NCI-H2081 treated with DMSO at 0.1 percent for 48 hours (cell line): ENCODE measurements at places on chromosomes 1 and 21.

DNA sequence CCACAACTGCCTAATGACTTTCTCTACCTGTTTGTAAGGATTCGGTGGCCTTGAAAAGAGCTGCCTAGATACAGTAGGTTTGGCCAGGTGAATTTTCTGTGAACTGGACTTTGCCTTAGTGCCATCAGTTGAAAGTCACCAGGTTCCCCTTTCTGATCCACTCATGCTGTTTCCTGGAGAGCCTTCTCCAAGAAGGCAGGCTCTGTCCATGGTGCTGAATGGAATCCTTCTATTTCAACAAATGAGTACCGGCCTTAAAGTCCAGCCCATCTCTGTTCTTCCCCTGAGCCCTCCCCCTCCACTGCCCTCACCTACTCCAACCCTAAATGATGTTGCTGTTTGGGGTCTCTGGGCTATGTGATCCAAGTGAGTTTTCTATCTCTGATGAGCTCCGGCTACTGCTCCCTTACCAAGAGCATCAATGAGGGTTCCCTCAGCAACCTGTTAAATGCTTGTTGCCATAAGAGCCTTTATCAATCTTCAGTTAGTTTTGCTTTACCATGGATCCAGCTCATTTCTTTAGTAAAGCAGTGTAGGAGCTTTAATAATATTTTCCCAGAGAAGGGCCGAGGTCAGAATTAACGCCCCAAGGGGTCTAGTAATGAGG lies 500.4 kb downstream of the PTPRU start:
- DNase-seq = no peak

- no peak for DNase-seq
Observed at GRCh38 chr1:9992910-9993309, 4.1 kb upstream of the RBP7 start.

GRCh38 chr21:37139902-37140301 lies 66.8 kb downstream of the TTC3 start:
- DNase-seq = no peak

DNA sequence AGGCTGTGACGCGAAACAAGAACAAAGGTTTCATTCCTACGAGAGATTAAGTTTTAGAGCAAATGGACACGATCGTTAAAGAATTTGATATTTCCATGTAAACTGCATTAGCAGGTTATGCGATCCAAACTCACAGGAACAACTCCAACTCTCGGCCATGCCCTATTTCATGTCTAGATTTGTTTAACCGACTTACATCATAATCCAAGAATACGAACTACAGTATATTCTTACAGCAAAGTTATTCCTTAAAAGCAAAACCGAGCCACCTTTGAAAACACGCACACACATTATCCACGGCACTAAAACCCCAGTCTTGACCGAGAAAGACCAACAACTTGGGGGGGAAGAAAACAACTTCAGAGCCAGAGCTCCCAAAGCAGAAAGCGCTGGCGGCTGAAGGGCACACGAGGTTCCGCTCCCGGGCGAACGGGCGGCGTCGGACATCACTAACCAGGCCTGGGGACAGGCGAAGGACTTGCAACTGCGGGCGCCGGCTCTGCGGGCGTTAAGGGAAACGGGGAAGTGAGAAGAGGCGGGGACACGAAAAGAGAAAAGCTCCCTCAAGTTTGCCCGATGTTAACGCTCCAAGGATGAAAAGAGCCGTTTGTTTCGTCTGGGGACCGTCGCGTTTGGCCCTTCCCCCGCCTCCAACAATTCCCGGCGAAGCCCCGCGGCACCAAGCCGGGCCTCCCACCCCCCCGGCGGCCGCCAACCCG lies 690 bp downstream of the B3GALNT2 start:
- no peak for DNase-seq

- no peak for DNase-seq
Observed at GRCh38 chr1:232568331-232568852, 61.5 kb downstream of the SIPA1L2 start.

GRCh38 chr1:211327346-211327921 lies 801 bp downstream of the TRAF5 start:
- DNase-seq = peak; percentile 45

DNA sequence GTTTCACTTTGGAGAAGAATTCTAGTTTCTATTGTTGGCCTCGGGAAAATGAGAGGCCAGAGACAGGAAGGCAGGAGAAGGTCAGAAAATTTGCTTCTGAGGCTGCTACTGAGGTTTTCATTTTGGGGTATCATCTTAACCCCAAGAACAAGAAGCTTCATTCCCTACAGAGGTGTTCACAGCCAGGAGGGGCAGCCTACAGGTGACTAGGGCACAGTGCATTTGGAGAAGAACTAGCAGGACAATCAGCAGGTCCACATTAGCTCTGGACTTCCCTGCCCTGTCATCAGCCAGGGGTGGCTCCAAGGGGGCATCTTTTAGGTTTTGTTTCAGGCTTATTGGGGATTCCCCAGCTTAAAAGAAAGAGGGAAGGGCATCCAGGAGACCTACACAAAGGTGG lies 12.1 kb upstream of the ZNF496 start:
- DNase-seq = no peak

GRCh38 chr1:242629396-242629795 lies 104.9 kb upstream of the PLD5 start:
- no peak for DNase-seq

DNA sequence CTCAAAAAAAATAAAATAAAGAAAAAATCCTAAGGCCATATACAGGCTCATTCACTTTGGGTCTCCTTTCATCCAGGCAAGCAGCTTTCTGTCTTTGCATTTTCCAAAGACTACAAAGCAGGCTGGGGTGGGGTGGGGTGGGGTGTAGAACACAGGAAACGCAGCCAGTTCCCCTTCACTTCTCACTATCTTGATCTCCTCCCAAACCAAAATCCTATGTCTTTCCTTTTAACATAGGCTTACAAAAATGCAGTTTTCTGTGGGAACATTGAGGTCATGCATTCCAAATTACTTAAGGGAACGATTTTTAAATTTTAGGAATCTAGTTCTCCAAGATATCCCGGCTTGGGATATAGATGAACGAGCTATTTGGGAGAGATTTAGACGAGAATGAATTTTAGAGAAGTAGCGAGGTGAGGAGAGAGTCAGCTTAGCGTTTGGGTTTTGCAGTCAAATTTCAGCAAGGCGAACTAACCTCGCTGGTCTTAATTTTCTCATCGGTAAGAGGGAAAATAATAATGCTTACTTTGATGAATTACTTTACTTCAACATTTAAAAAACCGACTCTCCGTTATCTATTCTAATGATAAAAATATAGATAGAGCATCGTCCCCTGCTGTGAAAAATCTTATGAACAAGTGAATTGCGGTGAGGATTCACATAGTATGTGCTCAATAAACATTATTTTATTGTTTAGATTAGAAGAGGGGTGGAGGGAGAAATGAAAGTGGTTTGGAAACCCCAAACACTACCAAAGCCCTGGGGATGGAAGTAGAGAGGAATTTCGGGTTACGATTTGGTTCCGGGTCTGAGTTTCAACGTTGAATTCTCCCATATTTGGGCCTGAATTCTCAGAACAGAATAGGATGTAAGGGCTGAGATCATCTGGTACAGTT lies 735 bp upstream of the STX12 start:
- no peak for DNase-seq

GRCh38 chr1:38068220-38068979 lies 21.8 kb upstream of the POU3F1 start:
- DNase-seq = no peak

- no peak for DNase-seq
Observed at GRCh38 chr1:185862235-185862634, 128.0 kb downstream of the HMCN1 start.

DNA sequence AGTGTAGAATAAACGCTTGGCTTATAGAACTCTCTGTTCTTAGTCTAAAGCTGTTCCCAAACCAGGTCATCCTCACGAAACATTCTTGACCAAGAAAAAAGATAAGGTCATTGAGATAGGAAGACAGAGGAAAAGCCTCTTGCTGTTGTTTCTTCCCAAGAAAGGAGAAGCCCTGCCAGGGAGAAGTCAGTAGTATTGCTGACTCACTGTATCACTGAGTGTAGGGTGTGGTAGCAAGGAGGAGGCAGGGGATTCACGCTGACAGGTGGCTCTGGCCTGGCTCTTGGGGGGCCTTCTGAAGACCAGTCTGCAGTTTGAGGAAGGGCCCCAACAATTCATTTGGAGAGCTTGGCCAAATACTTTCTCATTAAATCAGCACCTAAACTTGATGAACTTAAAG lies 97.8 kb downstream of the CD247 start:
- no peak for DNase-seq

DNA sequence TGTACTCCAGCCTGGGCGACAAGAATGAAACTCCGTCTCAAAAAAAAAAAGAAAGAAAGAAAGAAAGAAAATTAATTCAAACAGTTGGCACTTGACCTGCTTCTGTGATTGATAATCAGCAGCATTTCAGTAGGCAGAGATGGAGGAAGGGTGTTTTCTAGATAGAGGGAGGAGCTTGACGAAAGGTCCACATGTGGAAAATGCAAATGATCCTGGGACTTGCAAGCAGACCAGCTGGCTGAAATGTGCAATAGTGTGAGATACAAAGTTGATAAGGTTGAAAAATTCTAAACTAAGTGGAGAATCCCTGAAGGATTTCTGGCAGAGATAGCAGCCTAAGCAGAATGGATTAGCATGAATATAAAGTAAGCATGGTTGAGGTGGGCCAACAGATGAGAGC lies 4.2 kb downstream of the ELAPOR1 start:
- no peak for DNase-seq

- no peak for DNase-seq
Observed at GRCh38 chr1:155083865-155084721, 5.5 kb downstream of the EFNA3 start.

DNA sequence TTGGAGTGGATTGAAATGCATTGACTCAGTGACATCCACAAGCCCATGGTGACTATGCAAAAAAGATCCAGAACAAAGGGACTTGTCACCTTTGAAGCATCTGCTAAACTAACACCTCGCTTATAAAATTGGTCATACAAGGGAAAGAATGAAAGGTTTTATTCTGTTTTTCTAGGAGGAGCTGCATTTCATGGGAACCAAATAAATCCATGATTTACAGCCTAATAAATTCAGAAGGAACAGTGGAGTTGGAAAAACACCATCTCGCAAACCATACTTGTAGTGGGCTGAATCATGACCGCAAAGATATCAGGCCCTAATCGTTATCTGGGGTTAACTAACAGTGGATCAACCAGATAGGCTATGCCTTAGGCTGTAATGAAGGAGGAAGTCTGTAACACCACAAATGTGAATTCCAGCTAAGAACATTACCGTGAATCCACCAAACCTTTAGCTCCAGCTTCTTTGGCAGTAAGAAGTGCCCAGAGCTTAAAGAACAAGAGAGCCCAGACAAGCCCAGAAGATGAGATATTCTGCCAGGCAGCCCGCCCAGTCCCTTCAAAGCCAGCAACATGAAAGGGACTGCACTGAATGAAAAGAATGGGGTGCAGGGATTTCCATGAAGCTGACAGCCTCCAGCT lies 27.4 kb downstream of the RSPH1 start:
- DNase-seq = no peak

DNA sequence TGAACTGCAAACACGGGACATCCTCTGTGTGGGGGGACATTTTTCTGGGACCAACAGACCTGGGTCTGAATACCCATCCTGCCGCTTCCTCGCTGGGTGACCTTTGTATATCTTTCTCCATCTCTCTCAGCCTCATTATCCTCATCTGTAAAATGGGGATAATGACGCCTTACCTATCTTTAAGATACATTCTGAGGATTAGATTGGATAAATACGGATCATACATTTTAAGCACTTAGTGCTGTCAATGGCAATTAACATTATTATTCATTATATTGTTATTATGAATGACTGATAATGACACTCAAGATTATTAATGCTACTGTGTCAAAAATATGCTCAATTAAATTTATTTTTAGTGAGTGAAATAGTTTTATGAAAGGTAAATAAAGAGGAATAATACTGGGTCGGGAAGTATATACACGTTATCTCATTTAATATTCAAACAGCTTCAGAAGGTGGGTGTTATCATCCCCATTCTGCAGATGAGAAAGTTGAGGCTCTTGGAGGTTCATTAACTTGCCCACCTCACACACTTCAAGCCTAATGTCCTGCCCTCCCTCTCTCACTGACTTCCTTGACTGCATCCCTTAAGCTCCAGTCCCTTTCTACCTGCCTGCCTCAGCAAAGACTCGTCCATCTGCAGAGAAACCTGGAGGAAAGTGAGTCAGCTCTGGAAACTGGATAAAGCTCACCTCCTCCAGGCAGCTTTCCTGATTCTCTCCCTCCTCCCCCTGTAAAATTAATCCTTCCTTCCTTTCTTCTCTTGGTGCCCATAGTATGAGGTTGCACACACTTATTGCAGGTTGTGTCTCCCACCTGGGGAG lies 120.7 kb upstream of the JUN start:
- no peak for DNase-seq

GRCh38 chr1:226700861-226701260 lies 38.2 kb downstream of the ITPKB start:
- no peak for DNase-seq

GRCh38 chr1:234836045-234836681 lies 226.2 kb upstream of the IRF2BP2 start:
- no peak for DNase-seq

DNA sequence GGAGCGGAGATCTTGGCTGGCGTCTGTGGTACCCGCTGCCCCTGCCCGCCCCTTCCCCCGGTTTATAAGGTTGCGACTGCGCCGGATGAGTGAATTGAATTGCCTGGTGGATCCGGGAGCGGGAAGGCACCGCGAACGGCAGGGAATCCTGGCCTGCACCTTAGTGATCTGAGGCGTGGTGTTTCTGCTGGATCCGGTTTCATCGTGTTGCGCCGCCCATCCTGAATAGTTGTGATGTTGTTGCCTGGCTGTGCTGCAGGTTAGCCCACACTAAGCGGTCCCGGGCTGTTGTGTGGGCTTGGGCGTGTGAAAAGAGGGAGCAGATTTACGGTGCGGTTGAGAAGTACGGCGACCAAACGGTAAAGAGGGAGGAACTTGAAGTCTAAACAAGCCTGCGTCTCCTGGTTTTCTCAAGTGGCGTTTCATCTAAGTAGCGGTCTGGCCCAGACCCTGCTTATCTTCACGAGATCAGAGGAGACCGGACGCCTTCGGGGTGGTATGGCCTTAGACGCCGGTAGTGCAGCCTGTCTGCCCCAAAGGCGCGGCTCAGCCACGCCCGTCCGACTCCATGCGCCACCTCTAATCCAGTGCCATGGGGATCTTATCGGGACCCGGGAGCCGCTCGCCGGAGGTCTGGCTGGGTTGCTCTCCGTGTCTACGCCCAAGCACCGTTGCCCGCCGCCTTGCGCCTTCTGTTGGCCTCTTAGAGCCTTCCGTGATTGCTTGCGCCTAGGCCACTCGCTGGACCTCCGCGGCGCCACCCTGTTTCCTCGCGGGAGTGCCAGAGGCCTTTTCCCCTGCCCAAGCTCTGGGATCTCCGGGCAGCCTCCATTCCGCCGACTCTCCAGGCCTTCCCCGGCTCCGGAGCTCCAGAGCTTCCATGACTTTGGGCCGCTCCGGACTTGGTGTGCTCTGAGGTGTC lies 87.5 kb upstream of the RHOU start:
- no peak for DNase-seq

- no peak for DNase-seq
Observed at GRCh38 chr1:151832318-151832980, 847 bp upstream of the RORC start.

- DNase-seq = no peak
Observed at GRCh38 chr21:46637952-46638746, 2.7 kb downstream of the PRMT2 start.
